ENCODE measurements at places on chromosomes 4 and X. TPM values are rescaled to one million over a fixed set of nuclear protein-coding genes. Genes with fewer than 3 reads are reported as not detected.

DNA sequence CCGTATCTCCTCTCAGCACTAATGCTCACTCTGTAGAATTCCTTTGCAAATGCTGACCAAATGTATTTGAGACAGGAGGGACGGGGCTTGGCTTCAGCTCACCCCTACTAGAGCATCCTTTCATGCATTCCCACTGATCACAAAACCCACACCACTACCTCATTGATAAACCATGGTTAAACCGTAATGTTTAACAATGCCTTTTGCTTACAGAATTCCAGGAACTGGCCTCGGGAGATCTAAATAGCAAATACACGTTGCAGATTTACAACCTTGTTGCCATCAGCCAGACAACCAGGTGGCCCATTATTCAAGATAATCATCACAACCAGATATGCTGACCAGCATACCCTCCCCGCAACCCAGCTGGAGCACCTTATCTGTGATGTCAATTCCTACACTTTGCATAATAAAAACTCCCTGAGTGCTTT, 391.9 kb downstream of the KCTD8 start:
- no peak for DNase-seq
- H3K4me1 ChIP-seq, result no peaks in the 10 kb centered on the region
- H3K36me3 ChIP-seq, result no peaks in the 10 kb centered on the region
- H3K4me3 ChIP-seq, result no peak overlapping the region

Gene ADGRG2
- total RNA-seq, result not detected

GRCh38 chr4:8781641-8782040, 90.0 kb downstream of the HMX1 start:
- no peak overlapping the region for H3K27ac ChIP-seq
- no peak for DNase-seq

DNA sequence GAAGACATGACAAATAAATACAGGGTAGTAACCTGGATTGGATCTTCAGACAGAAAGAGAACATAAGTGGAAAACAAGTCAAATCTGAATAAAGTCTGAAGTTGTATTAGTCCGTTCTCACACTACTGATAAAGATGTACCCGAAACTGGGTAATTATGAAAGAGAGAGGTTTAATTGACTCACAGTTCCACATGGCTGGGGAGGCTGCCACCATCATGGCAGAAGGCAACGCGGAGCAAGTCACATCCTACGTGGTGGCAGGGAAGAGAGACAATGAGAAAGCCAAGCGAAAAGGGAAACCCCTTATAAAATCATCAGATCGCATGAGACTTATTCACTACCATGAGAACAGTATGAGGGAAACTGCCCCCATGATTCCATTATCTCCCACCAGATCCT, 82.8 kb downstream of the USP46 start:
- H3K36me3 ChIP-seq, result no peaks in the 10 kb centered on the region
- no peak overlapping the region for H3K27ac ChIP-seq
- DNase-seq, result no peak

- H3K4me1 ChIP-seq, result peaks cover 21% of the 10 kb centered on the region
- no peak overlapping the region for H3K4me3 ChIP-seq
- no peaks in the 10 kb centered on the region for H3K36me3 ChIP-seq
- no peak for DNase-seq
Measured at GRCh38 chr4:4945829-4946228, 73.4 kb downstream of the CYTL1 start.

- no peak for DNase-seq
- H3K4me3 ChIP-seq, result no peak within 1 kb of the TSS
- peaks cover 4% of the 10 kb centered on the region for H3K4me1 ChIP-seq
- no peaks in the 10 kb centered on the region for H3K36me3 ChIP-seq
Measured at GRCh38 chr4:8871417-8872401, at the start of gene HMX1. Gene HMX1 (minus strand): TSS chr4:8871839. CDS start chr4:8871614, 225 bp downstream.

DNA sequence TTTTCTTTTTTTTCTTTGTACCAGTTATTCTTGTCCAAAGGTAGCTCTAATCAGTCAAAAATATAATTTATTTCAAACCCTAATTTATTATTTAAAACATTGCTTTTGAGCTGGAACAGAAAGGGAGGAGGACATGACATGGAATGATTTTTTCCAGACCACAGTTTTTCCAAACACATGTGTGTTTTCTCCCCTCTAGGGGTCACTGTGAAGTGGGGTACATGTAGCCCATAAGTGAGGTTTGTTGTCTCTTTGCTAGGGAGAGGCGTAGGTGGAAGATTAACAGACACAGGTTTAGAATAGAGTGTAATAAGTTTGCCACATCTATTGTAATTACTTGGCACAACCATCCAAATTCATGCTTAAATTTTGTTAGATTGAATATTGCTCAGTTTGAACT, 83.0 kb downstream of the TNIP2 start:
- no peak overlapping the region for H3K27ac ChIP-seq
- H3K4me1 ChIP-seq, result peaks cover 20% of the 10 kb centered on the region
- H3K4me3 ChIP-seq, result no peak overlapping the region
- DNase-seq, result no peak
- H3K36me3 ChIP-seq, result peaks cover 51% of the 10 kb centered on the region
- no peaks in the 10 kb centered on the region for H3K27me3 ChIP-seq

- DNase-seq, result no peak
- H3K27ac ChIP-seq, result no peak overlapping the region
- peaks cover 14% of the 10 kb centered on the region for H3K36me3 ChIP-seq
- H3K4me1 ChIP-seq, result peaks cover 23% of the 10 kb centered on the region
Measured at GRCh38 chrX:40688929-40689328, 41.6 kb upstream of the CXorf38 start.

DNA sequence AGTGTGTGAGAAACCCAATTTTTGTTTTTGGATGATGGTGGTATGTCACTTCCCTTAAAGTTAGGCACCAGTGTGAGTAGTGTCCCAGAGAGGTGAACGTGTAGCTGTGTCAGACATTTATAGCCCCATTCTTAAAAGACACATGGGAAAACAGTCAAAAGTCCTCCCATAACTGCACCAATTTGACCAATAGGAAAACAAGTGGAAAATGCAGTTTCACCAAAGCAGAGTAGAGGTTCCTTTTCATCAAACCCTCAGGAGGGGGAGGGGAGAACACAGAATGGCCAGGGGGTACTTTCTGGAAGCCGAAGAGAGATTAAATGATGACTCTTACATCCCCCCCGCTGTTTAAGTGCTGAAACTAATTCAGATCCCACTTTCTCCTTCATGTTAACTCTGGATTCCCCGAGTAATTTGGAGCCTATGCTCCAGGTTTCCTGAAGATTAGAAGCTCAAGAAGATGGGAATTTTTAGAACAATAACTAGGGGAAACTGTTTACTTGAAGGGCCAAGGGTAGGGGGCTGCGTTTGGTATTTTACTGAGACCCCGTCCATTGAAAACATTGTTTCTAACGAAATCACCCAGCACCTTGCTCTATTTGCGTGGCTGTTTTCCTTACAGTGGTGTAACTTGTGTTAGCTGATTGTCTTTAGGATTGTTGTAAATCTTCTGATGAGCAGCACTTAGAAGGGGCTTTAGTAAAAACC, 2.1 kb upstream of the LEF1 start:
- peaks cover 9% of the 10 kb centered on the region for H3K27me3 ChIP-seq
- H3K36me3 ChIP-seq, result peaks cover 11% of the 10 kb centered on the region
- H3K4me3 ChIP-seq, result peak overlapping the region; percentile 96
- DNase-seq, result peak; percentile 34
- peaks cover 34% of the 10 kb centered on the region for H3K4me1 ChIP-seq

DNA sequence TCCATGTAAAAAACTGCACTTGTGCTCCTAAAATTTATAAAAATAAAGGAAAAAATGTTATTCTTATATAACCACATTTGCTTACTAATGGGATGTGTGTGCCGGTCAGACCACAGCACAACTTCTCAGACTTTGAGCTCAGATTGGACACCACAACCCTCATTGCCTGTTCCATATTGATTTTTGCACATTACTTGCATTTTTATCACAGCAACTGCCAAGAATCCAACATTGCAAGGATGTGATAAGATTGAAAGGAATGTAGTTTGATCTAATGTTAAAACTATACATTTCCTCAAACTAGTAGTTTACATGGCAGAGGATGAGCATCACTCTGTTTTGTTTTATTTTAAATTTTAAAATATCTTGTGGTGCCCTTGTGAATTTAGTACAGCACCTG, 227.8 kb downstream of the KDR start:
- H3K27me3 ChIP-seq, result no peaks in the 10 kb centered on the region
- no peak overlapping the region for H3K4me3 ChIP-seq
- H3K4me1 ChIP-seq, result no peaks in the 10 kb centered on the region
- no peak overlapping the region for H3K27ac ChIP-seq
- H3K36me3 ChIP-seq, result no peaks in the 10 kb centered on the region

Gene S100P
- 4.3 TPM for total RNA-seq

DNA sequence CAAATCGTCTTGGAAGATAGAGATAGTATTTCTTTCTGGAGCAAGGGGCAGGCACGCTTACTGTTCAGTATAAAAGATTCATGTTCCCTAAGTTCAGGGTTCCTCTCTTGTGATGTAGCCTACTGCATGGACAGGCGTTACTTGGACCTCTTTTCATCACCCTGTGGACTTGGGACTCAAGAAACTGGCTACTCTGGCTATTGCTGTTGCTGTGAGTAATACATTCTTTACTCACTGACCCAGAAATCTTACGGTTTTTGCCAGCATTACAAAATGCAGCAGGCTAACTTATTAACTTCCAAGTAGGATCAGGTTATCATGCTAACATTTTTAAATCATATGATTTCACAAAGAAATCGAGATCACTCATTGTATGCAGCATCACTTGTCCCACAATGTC, 12.8 kb upstream of the GUCY1B1 start:
- H3K4me1 ChIP-seq, result no peaks in the 10 kb centered on the region
- no peak overlapping the region for H3K4me3 ChIP-seq
- H3K27me3 ChIP-seq, result peaks cover 1% of the 10 kb centered on the region
- no peaks in the 10 kb centered on the region for H3K36me3 ChIP-seq
- no peak for DNase-seq

Gene DDIT4L
- 0.95 TPM for total RNA-seq

GRCh38 chrX:37958525-37959211, 47.7 kb upstream of the SYTL5 start:
- H3K4me3 ChIP-seq, result no peak overlapping the region
- no peaks in the 10 kb centered on the region for H3K36me3 ChIP-seq
- H3K4me1 ChIP-seq, result peaks cover 2% of the 10 kb centered on the region
- no peaks in the 10 kb centered on the region for H3K27me3 ChIP-seq
- no peak for DNase-seq

Gene WDR17
- total RNA-seq, result 1.5 TPM

DNA sequence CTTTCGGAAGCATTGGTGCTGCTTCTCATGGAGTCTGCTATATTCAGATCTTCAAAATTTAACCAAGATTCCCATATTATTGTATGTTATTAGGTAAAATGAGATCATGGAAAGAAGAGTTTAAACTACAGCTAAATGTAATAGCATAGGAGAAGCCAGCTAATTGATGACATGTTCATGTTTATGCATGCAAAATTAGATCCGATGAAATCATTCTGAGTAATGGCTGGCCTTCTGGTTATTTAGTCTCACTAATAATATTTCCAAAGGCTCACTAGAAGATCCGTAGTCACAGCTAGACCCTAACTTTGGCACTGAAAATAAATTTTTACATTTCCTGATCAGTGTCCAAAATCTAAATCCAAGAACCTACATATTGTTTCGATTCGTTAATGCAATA, 19.8 kb upstream of the PHKA2 start:
- no peak for DNase-seq
- no peaks in the 10 kb centered on the region for H3K36me3 ChIP-seq
- H3K4me3 ChIP-seq, result no peak overlapping the region
- H3K27me3 ChIP-seq, result no peaks in the 10 kb centered on the region

- H3K4me3 ChIP-seq, result no peak overlapping the region
- no peak overlapping the region for H3K27ac ChIP-seq
- H3K4me1 ChIP-seq, result no peaks in the 10 kb centered on the region
Measured at GRCh38 chr4:69563424-69563823, 67.7 kb upstream of the UGT2B4 start.

GRCh38 chr4:75891611-75892010, 10.6 kb downstream of the PPEF2 start:
- no peaks in the 10 kb centered on the region for H3K36me3 ChIP-seq
- no peaks in the 10 kb centered on the region for H3K27me3 ChIP-seq
- H3K27ac ChIP-seq, result no peak overlapping the region
- H3K4me1 ChIP-seq, result no peaks in the 10 kb centered on the region

GRCh38 chr4:176902710-176903323, 110.1 kb upstream of the VEGFC start:
- H3K4me3 ChIP-seq, result no peak overlapping the region
- H3K36me3 ChIP-seq, result no peaks in the 10 kb centered on the region
- H3K4me1 ChIP-seq, result peaks cover 8% of the 10 kb centered on the region
- no peaks in the 10 kb centered on the region for H3K27me3 ChIP-seq
- H3K27ac ChIP-seq, result no peak overlapping the region
- no peak for DNase-seq

- H3K4me1 ChIP-seq, result peaks cover 8% of the 10 kb centered on the region
- no peak overlapping the region for H3K4me3 ChIP-seq
- peaks cover 4% of the 10 kb centered on the region for H3K36me3 ChIP-seq
- H3K27me3 ChIP-seq, result no peaks in the 10 kb centered on the region
Measured at GRCh38 chr4:76969941-76970529, 20.5 kb downstream of the SEPTIN11 start.

GRCh38 chr4:134160211-134160610, 41.4 kb downstream of the PABPC4L start:
- H3K27me3 ChIP-seq, result no peaks in the 10 kb centered on the region
- H3K4me1 ChIP-seq, result no peaks in the 10 kb centered on the region
- no peak for DNase-seq

Gene ARSJ
- not detected for total RNA-seq

DNA sequence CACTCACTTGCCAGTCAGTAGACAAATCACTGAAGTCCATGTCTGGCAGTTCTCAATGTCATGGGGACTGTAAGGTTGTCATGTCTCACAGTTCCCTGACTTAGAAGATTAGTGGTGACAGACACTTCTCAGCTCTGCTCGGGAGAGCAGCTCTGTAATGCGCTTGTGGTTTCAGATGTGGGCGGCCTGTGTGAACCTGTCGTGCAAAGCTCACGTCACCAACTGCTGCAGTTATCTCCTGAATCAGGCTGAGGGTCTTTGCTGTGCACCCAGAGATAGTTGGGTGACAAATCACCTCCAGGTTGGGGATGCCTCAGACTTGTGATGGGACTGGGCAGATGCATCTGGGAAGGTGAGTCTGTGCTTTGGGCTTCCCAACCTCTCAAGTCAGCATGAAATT, at the start of gene IL9R:
TSS of gene IL9R (plus strand) at position 261 of the 400 bp plus-strand sequence. CDS start at position 325, 64 bp downstream.
- peak within 1 kb of the TSS; percentile 82 for H3K27ac ChIP-seq
- no peaks in the 10 kb centered on the region for H3K36me3 ChIP-seq
- peaks cover 18% of the 10 kb centered on the region for H3K4me1 ChIP-seq
- peak; percentile 89 for DNase-seq

Gene LRIT3
- 0.13 TPM for total RNA-seq

DNA sequence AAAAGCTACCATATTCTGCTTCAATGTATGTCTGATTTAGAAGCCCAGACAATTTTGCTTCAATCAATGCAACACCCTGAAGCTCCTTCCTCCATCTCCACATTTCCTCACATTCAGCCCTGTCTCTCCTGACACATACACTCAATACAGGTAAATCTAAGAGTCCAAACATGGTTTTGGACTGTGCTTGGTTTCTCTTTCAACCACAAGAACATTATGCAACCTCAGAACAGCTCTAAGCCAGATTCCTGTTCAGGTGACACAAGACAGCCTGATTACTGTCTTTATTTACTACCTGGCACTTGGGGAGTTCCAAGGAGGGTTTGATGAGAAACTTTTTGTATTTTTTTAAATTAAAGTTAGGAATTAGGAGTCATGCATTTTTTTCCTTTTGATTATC, 307.5 kb upstream of the SLIT2 start:
- H3K4me3 ChIP-seq, result no peak overlapping the region
- no peaks in the 10 kb centered on the region for H3K4me1 ChIP-seq
- no peaks in the 10 kb centered on the region for H3K36me3 ChIP-seq
- H3K27ac ChIP-seq, result no peak overlapping the region
- no peak for DNase-seq
